Activated CD4-positive, alpha-beta T cell treated with anti-CD3 and anti-CD28 coated beads, Interleukin-10, Interleukin-2, amounts not matched to agents 100 ng/mL and 50 ng/mL, durations not matched to agents 16 hours and 8 hours (primary cell): ENCODE measurements at places on chromosomes 11 and 22.

GRCh38 chr11:45736424-45736823, 68.5 kb upstream of the SLC35C1 start:
- DNase-seq: no peak

- DNase-seq: peak; percentile 29
Measured at GRCh38 chr22:45164270-45165088, 754 bp downstream of the NUP50 start.

GRCh38 chr11:44167046-44167445, 71.6 kb downstream of the EXT2 start:
- DNase-seq: no peak

GRCh38 chr11:129894278-129895125, 876 bp downstream of the NFRKB start:
- peak; percentile 21 for DNase-seq

DNA sequence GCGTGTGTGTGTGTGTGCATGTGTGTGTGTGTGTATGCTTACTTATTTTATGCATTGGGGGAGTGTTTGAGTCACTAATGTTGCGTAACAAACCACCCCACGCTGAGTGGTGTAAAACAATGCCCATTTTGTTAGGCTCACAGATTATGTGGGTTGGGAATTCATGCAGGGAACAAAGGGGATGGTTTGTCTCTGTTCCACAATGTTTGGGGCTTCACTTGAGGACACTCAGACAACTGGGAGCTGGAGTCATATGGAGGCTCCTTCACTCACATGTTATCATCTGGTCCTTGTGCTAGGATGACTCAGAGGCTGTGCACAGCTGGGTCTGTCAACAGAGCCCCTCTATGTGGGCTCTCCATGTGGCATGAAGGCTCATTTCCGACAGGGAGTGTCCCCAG, 51.3 kb upstream of the LARGE1 start:
- DNase-seq: no peak

DNA sequence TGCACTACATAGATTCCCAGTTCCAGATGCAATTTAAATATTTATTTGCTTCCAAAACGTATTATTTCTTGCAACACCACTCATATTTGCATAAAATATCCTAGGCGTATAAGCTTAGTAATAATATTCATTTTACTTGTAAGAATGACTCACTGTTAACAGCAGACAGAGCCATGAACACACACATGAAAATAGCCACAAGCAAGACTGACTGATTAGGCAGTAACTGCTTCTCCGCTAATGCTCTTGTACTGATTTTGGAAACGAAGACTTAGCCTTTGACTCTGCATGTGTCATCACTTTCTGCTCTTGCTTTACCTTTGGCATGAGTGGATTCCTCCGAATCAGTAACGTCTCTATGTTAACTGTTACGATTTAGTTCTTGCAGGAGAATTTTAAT, 6.0 kb downstream of the OR10Q1 start:
- DNase-seq: no peak

- no peak for DNase-seq
Measured at GRCh38 chr11:14312736-14313438, 46.1 kb downstream of the RRAS2 start.

GRCh38 chr22:17779286-17780115, 5.2 kb upstream of the BID start:
- DNase-seq: peak; percentile 74

DNA sequence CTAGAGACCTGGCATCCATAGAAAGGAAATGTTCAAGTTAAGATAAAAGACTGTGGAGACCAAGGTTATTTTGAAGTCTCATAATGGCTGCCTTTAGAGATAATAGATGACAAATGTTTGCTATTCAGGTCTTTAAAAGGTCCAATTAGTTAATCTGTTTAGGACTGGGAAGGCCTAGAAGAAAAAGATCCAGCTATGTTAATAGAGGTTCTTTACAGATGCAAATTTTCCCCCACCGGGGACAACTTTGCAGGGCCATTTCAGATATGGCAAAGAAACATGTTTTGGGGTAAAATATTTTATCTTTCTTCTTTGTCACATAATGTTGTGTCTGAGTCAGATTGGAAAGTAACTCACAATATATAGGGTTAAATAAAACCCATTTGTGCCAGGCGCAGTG, 3.1 kb upstream of the APOBEC3G start:
- DNase-seq: no peak

DNA sequence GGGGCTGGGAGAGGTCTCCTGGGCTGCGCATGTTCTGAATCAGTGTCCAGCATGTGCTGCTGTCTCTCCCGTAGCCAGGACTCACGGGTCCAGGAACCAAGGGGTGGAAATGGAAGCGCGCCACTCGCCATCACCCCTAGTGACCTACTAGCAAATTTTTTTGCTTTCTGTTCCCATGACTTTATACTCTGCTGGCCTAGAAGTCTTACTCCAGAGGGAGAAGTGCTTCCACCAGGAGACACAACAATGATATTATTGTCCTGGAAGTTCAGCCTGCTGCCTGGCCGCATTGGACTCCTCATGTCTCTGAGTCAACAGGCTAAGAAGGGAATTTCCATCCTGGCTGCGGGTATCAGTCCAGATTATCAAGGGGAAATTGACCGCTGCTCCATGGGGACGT, 729.7 kb downstream of the BRD1 start:
- DNase-seq: no peak
